ENCODE measurements at places on chromosomes 4 and X.

DNA sequence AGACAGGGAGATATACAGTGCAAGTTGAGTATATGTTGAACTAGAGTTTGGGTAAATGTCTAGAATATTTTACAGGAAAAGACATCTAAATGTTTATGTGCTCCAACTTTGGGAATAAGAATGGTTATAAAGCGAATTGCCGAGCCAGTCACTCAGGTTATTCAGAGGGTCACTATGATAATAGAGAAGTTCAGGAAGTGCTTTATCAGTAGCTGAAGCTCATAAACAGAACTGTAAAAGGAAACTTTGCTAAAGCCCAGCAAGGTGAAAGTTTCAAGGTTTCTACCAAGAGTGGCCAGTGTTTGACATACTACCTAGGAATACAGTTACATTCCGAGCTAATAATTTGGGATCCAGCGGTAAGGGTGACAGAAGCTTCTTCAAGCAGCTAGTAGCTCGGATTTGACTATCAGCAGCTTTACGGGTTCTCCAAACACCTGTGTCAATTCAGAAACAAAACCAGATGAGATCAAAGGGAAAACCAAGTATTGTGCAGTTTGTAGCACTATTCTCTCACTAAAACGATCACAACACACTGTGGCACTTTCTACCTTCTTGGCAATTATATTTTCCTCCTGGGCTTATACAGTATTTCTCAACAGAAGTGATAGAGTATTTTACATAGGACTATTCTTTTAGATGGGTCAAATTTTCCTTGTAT is 17.2 kb upstream of the BCLAF3 start:
- no peak for DNase-seq

GRCh38 chr4:76199664-76200211 is 13.9 kb downstream of the SCARB2 start:
- DNase-seq = peak; percentile 85

- DNase-seq = no peak
Measured at GRCh38 chrX:12984603-12985319, 9.9 kb downstream of the TMSB4X start.

DNA sequence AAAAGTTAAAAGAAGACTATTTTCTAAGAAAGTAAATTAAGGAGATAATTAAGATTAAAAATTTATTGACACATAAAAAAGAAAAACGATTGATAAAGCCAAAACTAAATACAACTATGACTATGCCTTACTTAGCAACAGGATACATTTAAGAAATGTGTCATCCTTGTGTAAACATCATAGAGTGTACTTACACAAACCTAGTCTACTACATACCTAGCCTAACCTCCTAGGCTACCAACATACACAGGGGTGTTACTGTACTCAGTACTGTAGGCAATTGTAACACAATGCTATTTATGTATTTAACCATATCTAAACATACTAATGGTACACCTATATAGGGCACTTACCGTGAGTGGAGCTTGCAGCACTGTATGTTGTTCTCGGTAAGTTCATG is 108.3 kb downstream of the ANXA10 start:
- no peak for DNase-seq

GRCh38 chr4:89173336-89174090 is 62.2 kb downstream of the TIGD2 start:
- peak; percentile 80 for DNase-seq

GRCh38 chr4:102627831-102628523 is 126.8 kb downstream of the NFKB1 start:
- DNase-seq = no peak

- DNase-seq = no peak
Measured at GRCh38 chr4:102246416-102246815, 98.9 kb downstream of the SLC39A8 start.
